Diencephalon (tissue), 1 donor: ENCODE measurements at places on chromosomes 13 and 19. TPM values are rescaled to one million over a fixed set of nuclear protein-coding genes. Genes with fewer than 3 reads are reported as not detected.

ZNF350 gene
- 14.8 TPM for total RNA-seq

SIAH3 gene
- total RNA-seq, result 5.3 TPM

PSG3 gene
- total RNA-seq, result not detected

ZNF8 gene
- 14.1 TPM for total RNA-seq

NACC1 gene
- 22.1 TPM for total RNA-seq

TM9SF2 gene
- 130 TPM for total RNA-seq

GNG7 gene
- total RNA-seq, result 26.8 TPM

PTH2 gene
- not detected for total RNA-seq

SH2D3A gene
- 8.5 TPM for total RNA-seq

TMEM38A gene
- total RNA-seq, result 18.0 TPM

GSX1 gene
- 0.92 TPM for total RNA-seq

PCDH17 gene
- total RNA-seq, result 250 TPM

HIPK4 gene
- total RNA-seq, result not detected

SERP2 gene
- total RNA-seq, result 22.1 TPM

EFNB2 gene
- total RNA-seq, result 24.9 TPM

FCAR gene
- total RNA-seq, result 0.92 TPM

IZUMO2 gene
- total RNA-seq, result not detected

APOC4 gene
- not detected for total RNA-seq

ZIC5 gene
- 8.8 TPM for total RNA-seq

SYNGR4 gene
- not detected for total RNA-seq

ZGLP1 gene
- 1.6 TPM for total RNA-seq

SULT2B1 gene
- not detected for total RNA-seq

ZNF554 gene
- 15.9 TPM for total RNA-seq

NBEA gene
- total RNA-seq, result 171 TPM

CYP4F12 gene
- 0.69 TPM for total RNA-seq

SELENOV gene
- total RNA-seq, result not detected

CAPN12 gene
- total RNA-seq, result 1.2 TPM

DCLK1 gene
- total RNA-seq, result 391 TPM

SRRM5 gene
- not detected for total RNA-seq

PLK5 gene
- total RNA-seq, result 0.23 TPM

ZNF443 gene
- total RNA-seq, result 12.5 TPM

KLHL1 gene
- total RNA-seq, result 34.1 TPM

ZNF442 gene
- 11.1 TPM for total RNA-seq

KLK1 gene
- not detected for total RNA-seq

ZNF486 gene
- 9.7 TPM for total RNA-seq

PTPRH gene
- total RNA-seq, result 0.69 TPM

FCHO1 gene
- total RNA-seq, result 30.0 TPM

GJB2 gene
- 4.2 TPM for total RNA-seq
